Spleen (tissue), 13 donors: ENCODE measurements at places on chromosomes 7 and 10. TPM values are rescaled to one million over a fixed set of nuclear protein-coding genes. Genes with fewer than 3 reads are reported as not detected.

DNA sequence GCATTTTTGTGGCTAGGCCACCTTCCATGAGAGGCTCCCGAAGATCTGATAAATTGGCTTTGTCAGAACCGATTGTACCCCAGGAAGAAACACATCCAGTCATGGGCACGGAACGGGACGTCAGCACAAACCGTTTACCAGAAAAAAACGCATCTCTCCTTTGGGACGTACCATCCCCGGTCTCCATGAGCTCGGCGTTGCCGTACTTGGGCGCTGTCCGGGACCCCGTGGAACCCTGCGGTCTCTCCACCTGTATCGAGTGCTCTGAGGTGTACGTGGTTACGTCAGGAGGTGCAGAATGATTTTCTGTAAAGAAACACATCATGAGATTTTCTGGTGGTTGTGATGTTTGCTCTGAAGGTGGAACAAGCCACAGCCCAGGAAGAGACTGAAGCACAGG lies 270.6 kb downstream of the DIP2C start:
- DNase-seq = no peak

GRCh38 chr10:23974746-23975272 lies 234.1 kb upstream of the KIAA1217 start:
- DNase-seq = no peak

- no peak for DNase-seq
Observed at GRCh38 chr7:46664453-46664852, 743.4 kb upstream of the IGFBP3 start.

GRCh38 chr7:94182721-94183120 lies 178.6 kb upstream of the BET1 start:
- no peak for DNase-seq

- no peak for DNase-seq
Observed at GRCh38 chr7:2272031-2272430, 30.0 kb downstream of the NUDT1 start.

DNA sequence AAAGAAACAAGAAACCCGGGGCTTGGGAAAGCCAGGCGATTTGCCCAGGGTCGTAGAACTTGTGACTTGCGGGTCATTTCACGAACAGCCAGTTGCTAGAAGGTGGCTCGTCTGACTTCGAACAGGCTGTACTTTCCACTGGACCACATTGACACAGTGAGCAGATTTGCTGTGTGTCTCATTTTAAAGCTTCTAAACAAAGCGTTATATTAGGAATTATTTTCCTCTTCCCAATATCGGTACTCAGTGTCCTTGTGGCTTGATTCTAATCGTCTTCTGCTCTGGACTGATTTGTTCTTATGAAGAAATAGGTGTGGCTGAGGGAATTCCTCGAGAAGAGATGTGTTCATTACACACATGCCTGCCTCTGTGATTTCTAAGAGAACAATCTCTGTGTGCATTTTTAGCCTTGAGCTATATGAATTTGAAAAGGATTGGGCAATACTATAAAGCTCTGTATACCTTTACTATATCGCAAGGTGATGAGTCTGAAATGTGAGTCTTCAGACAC lies 150.0 kb upstream of the PRR15 start:
- DNase-seq = no peak

- no peak for DNase-seq
Observed at GRCh38 chr10:3554121-3554522, 230.9 kb downstream of the KLF6 start.

DNA sequence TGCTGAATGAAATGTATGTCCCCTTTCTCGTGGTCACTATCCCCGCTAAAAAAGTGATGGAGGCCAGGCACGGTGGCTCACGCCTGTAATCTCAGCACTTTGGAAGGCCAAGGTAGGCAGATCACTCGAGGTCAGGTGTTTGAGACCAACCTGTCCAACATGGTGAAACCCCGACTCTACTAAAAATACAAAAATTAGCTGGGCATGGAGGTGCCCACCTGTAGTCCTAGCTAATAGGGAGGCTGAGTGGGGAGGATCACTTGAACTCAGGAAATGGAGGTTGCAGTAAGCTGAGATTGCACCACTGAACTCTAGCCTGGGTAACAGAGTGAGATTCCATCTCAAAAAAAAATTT lies 91.4 kb upstream of the MKLN1 start:
- no peak for DNase-seq

GRCh38 chr7:134639683-134640279 lies 6.9 kb upstream of the BPGM start:
- no peak for DNase-seq

DNA sequence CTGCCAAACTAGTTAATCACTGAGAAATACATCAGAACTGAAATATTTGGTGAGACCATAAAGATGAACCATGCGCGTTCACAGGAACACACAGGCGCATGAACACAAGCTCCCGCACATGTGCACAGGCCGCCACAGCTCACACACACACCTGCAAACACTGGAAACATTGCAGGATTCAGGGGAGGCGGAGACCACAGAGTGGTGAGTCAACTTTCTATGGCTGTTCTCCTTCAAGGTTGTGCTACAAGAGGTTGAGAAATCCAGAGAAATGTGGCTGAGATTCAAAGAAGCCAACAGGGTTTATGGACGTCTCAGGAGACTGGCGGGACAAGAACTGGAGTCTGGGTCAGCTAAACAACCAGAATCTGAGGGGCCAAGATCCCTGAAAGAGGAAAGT lies 17.8 kb downstream of the ESYT2 start:
- DNase-seq = no peak

- DNase-seq = no peak
Observed at GRCh38 chr10:50470798-50471582, 152.8 kb downstream of the SGMS1 start.

GRCh38 chr7:158013085-158013668 lies 574.4 kb downstream of the PTPRN2 start:
- DNase-seq = no peak

GRCh38 chr7:115680921-115681320 lies 349.6 kb downstream of the TFEC start:
- no peak for DNase-seq

DNA sequence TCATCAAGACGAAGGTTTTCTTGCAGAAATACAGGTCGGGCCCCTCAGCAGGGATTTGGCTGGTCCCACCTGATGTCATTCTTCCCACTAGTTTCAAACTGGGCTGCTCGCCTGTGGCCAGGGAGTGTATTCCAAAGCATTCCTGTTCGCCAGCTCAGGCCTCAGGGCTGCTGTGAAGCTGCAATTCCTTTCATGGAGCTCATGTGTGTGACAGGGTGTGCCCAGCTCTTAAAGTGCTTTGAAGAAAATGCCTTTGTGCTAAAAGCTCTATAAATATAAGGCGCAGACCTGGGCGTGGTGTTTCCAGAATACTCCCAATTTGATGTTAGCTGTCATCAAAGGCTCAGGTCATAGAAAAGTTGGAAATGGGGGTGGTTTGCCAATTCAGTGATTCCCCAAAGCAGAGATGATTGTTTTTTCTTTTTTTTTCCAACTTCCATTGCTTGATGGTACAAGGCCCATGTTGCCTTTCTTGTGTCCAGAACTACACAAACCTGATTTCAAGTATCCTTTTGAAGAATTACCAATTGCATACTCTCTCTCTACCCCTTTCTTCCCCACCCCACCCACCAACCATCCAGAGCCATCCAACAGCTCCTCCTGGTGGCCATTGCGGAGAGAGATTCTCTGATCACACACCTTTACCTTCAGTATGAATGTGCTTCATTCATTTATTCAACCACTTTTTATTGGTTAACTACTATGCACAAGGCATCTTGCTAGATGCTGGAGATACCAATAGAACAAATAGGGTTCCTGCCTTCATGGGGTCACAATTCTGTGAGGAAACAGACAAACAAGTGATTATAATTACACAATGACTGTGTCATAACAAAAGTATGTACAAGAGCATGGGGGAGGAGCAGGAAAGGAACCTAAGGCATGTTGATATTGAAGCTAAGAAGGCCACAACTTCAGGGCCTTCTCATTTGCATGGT lies 297.3 kb upstream of the LYZL1 start:
- DNase-seq = no peak

- no peak for DNase-seq
Observed at GRCh38 chr7:103813970-103814369, 175.5 kb downstream of the RELN start.

GRCh38 chr7:13743226-13743625 lies 246.2 kb downstream of the ETV1 start:
- no peak for DNase-seq

DNA sequence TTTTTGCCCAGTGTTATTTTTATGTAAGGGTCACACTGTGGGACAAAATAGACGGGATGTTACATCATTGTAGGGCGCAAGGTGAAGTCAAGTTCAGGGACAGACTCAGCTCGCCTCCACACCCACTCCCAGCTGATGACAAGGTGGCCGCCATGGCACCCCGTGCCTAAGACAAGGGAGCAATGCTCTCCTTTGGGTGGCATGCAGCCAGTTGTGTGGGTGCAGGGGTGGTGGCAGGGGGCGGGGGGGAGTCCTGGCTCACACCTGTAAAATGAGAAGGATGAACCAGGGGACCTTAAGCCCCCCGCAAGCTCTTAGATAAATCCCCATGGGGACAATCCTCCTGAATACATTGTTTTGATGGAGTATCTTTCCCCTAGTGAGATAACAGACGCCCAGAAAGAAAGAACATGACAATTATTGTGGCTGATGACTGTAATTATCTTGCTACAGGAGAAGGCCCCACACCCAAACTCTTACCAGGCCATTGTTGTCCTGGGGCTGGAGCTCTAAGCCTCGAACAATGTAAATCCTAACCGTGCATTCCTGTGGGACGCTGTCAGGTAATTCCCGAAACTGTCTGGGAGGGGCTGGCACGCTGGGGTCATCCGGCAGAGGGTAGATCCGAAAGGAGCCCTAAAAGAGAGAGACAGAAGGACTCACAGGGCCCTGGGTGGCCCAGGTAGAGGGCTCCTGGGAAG lies 148.7 kb downstream of the MYOF start:
- no peak for DNase-seq

DNA sequence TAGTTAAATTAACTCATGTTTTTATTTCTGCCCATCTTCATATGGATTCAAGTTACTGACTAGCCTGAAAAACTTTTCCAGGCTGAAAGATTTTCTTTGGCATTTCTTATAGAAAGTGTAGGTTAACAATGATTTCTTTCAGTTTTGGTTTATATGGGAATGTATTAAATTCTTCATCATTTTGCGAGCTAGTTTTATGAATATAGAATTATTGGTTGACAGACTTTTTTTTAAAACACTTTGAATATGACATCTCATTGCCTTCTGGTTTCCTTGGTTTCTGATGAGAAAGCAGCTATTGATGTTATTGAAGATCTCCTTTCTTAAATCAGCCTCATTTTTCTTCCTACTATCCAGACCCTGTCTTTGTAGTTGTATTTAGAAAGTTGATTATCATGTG lies 211.0 kb upstream of the AKR1E2 start:
- DNase-seq = no peak

CRTAC1 gene
- total RNA-seq = not detected

CTAGE4 gene
- total RNA-seq = 2.0 TPM

NPSR1 gene
- total RNA-seq = not detected

TSC22D4 gene
- 119 TPM for total RNA-seq

LLCFC1 gene
- total RNA-seq = not detected

SLC13A1 gene
- total RNA-seq = not detected

CALML5 gene
- total RNA-seq = not detected
